ENCODE measurements at places on chromosomes 11 and 22.

GRCh38 chr22:22933807-22934542 lies 46.4 kb downstream of the IGLL5 start:
- DNase-seq = no peak

- DNase-seq = no peak
These were observed 49.4 kb upstream of the ARHGAP42 start for GRCh38 chr11:100637706-100638105.

DNA sequence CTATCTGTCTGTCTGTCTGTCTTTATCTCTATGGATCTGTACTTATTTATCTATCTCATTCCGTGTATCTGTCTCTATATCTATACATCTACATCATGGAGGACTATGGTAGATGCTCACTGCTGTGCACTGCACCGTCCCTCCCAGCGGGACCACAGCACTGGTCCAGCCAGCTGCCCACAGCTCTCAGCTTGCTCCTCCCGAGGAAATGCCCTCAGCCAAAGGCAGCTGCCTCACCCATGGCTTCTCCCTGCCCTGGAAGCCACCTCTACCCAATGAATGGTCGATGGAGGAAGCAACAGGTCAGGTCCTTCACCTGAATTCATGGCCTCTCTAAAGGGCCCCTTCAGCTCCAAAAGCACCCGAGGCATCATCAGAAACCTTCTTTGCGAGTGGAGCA lies 14.7 kb upstream of the CD81 start:
- DNase-seq = no peak

GRCh38 chr11:99117603-99118002 lies 96.9 kb downstream of the CNTN5 start:
- DNase-seq = no peak

GRCh38 chr22:36816339-36816635 lies 548 bp downstream of the PVALB start:
- no peak for DNase-seq

DNA sequence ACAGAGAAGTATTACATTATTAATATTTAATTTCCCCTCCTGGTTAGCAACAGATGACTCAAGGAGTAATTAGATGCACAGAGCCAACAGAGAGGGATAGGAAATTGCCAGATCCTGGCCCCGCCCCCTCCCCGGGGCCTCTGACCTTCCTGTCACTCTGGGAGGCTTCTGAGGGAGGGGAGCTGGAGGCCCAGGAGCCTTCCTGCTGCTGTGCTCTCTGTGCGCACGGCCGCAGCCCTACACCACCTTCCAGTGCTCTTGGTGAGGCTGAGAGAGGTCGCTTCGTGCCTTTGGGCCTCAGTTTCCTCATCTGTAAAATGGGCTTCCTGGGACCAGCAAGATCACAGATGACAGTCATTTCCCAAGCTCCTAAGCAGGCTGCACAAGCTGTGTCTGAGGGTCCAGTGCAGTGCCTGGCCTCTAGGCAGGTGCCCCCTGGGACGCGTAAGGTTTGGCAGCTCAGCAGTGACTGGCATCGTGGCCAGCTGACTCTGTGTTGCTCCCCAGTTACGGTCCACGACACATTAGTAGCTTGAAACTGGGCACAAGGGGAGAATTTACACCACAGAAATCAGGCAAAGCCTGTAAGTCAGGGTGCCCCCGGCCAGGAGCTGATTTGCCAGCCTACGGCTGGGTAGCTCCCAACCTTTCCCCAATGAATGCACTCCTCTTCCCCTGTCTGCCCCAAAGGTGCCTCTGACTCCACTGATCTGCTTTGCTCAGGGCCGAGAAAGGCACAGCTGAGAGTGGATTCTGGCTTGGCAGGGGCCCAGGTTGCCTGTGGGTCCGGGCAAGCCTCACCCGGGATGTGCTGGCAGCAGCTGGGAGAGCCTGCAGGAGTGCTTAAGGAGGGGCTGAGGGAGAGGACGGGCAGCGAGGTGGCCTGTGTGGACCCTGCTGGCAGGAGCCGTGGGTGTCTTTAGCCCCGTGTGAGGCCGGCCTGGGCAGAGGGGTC lies 2.3 kb downstream of the ADORA2A start:
- peak; percentile 85 for DNase-seq

DNA sequence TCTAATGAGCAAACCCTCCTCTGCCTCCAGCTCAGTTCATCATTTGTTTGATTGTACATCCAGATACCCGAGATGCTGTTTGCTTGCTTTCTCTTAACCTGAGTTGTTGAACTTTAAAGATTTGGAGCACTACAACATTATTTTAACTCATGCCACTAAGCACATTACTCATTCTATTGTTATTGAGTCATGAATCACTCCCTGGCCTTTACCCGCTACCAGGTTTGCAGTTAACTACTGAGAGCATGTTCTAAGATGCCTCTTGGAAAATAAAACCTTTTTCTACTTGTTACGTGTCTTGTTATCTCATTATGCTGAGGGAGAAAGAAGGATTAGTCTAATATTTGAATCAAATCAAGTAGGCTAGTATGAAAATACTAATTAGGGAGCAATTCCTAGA lies 720.6 kb upstream of the ANO5 start:
- DNase-seq = no peak

- no peak for DNase-seq
These were observed 802.0 kb downstream of the KCNA4 start for GRCh38 chr11:29214833-29215232.

DNA sequence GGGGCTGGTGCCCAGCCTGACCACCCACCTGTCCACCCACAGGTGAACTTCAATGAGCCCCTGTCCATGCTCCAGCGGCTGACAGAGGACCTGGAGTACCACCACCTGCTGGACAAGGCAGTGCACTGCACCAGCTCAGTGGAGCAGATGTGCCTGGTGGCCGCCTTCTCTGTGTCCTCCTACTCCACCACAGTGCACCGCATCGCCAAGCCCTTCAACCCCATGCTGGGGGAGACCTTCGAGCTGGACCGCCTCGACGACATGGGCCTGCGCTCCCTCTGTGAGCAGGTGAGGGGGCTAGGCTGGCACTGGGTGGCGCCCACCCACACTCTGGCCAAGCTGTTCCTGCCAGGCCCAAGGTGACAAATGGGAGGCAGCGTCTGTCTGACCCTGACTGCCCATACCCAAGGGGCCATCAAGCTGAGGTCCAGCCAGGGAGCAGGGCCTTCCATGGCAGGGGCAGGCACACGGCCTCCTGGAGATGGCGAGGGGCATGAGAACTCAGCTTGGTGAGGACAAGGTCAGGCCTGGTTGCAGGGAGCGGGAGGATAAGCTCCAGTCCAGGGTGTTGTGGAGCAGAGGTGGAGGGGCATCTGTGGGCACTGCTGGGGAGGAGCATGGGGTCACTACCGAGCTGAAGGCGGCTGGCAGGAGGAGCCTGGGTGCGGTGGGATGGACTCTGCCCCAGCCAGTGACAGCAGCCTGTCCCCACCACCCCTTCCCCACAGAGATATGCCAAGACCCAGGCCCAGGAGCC lies 77.7 kb downstream of the MORC2 start:
- DNase-seq = peak; percentile 7

DNA sequence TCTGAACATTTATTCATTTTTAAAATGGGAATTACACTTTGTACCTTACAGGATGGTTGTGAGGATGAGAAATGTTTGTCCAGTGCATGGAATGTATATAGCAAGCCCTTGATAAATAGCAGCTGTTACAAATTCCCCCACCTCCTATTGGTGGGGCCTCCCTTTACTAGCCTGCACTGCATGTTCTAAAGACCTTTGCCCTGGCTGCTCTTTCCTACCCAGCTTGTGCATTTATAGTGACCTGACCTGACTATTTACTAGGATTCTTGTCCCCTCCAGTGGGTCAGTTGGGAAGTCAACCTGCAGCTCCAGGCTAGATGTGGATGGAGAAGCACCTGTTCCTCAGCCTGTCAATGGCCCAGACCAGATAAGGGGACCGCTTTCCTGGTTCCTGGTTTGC lies 180.3 kb downstream of the HIPK3 start:
- DNase-seq = no peak

DNA sequence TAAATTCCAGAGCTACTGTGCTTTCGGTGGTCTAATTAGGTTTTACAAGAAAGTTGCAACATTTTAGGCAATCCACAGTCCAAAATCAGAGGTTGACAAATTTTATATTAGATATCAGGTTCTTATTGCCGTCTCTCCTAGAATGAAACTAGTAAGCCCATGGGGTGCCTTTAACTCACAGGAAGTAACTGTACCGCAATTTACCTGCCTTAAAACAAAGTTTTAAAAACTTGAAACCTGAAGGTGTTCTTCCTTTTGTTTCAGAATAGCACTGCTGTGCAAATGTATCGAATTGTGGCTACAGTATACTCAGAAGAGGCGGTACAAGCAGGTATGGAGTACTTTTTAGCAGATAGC lies 77.2 kb downstream of the PISD start:
- no peak for DNase-seq

DNA sequence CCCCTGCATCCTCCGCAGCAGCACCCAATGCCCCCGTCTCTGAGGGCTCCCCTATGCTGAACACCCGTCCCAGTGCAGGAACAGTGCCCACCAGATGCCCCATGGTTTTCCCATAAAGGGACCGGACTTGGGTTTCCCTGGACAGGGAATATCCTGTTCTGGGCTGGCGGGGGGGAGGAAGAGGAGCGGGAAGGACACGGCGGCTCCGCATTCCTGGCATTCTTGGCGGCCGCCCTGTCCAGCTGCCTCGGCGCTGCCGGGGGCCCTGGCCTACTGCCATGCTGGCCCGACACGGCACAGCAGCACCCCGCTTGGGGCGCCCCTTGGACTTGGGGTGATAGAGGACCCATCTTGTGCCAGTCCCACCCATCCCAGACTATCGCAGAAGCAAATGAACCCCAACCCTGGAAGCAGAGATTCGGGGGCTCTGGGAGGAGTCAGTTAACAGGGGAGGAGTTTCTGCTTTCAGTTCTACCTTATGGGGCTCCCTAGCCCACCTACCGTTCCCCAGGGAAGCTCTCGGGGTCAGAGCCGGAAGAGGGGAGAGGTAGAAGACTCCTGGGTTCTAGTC lies 23.7 kb upstream of the CBX7 start:
- no peak for DNase-seq

DNA sequence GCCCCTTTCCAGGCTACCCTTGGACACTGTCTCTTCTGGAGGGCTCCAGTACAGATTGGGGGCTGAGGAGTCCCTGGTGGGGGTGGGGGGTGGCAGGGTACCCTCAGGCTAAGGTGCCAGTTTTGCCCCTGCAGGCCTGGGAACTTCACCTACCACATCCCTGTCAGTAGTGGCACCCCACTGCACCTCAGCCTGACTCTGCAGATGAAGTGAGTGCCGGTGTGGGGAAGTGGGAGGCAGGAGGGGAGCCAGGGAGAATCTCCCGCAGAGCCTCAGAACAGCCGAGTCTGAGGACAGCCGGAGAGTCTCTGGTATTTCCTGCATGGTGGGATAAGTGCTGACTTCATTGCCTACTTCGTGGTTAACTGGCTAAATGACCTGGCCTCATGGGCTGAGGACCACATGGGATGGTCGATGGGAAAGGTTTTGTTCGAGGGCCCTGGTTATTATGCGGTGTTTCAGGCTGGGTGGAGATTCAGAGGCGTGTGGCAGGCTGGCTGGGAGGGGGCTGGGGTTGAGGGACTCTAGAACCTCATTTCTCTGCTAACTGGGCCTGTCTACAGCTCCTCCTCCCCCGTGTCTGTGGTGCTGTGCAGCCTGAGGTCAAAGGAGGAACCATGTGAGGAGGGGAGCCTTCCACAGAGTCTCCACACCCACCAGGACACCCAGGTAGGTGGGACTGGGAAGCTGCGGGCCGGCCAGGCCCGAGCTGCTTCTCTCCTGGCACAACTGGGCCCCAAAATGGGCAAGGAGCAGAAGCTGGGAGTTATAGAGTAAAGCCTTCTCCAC lies 8.5 kb downstream of the TMEM258 start:
- no peak for DNase-seq

DNA sequence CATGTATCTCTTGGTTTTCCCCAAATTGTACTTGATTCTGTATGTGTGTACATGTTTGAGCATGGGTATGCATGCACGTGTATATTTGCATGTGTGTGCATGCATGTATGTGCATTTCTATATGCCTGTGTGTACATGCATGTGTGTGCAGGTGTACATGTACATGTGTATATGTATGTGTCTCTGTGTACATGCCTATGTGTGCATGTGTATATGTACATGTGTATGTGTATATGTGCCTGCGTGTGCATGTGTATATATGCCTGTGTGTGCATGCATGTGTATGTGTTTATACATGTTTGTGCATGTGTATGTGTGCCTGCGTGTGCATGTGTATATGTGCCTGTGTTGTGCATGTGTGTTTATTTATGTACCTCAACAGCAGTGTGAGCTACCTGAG lies 5.3 kb upstream of the NCF4 start:
- DNase-seq = no peak

GRCh38 chr22:35959121-35959800 lies 69.4 kb downstream of the RBFOX2 start:
- DNase-seq = no peak

GRCh38 chr11:69367211-69367964 lies 73.4 kb downstream of the MYEOV start:
- DNase-seq = no peak

DNA sequence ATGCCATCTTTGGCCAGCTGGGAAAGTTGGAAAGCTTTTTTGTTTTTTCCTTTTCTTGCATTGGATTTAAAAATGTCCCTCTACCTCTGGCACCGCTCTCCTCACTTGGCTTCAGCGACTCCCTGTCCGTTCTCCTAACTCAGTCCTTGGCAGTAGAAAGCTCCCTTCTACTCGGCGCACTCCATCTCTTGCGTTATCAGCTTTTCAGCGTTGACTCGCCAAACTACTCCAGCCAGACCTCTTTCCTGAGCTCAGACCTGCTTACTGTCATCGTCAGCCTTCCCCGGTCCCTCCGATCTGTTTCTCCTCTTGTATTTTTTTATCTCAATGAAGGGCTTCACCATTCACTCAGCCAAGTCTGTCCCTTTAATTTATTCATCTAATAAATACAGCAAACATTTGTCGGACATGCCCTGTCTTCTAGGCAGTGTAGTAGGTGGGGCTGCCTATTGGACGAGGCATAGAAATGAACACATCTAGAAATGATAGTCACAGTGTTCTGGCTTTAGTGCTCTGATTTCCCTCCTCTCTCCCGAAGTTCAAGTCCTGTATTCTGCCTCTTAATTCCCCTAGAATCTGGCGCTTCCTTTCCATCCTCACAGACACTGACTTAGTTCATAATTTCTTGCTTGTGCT lies 839 bp downstream of the CEP164 start:
- DNase-seq = no peak

GRCh38 chr11:116930586-116930985 lies 93.2 kb upstream of the APOA1 start:
- no peak for DNase-seq

DNA sequence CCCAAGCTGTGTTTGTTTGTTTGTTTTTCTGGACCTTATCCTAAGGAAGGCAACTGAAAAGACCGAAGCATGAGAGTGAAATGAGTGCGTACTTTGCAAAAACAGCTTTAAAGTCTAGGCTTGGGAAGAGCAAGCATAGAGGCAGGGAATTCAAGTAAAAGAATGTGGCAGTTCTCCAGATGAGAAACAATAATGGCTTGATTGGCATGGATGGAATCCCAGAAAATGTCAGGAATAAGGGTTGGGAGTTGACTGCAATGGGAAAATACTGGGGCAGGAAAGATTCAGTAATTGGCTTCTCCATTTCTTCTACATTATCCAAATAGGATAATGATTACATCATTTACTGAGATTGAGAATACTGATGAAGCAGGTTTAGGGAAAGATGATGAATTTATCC lies 17.5 kb downstream of the SAAL1 start:
- no peak for DNase-seq
